Left renal cortex interstitium (tissue), 4 donors: ENCODE measurements at places on chromosomes 11 and 22. TPM values are rescaled to one million over a fixed set of nuclear protein-coding genes. Genes with fewer than 3 reads are reported as not detected.

The OR4D5 gene
- not detected for polyA plus RNA-seq

The SPON1 gene
- polyA plus RNA-seq = 90.5 TPM

The RIMBP3C gene
- 0.39 TPM for polyA plus RNA-seq

DNA sequence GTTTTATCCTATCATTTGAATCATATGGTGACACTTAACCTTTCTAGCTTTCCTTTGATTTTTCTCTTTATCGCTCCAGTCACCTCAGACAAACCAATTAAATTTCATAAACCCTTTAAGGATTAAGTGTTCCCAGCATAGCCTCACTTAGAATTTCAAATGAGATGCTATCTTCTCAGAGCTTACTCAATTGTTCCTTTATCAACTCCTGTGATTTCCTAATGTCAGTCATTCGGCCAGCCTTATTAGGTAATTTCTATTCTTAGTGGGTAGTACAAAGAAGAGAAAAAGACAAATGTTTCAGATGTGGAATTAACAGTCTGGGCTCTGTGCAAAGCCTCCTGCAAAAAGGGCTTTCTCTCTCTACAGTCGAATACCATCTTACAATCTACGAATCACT lies 77.1 kb upstream of the CCDC90B start:
- DNase-seq = no peak

GRCh38 chr11:117535201-117535849 lies 207.7 kb downstream of the CEP164 start:
- no peak for DNase-seq

DNA sequence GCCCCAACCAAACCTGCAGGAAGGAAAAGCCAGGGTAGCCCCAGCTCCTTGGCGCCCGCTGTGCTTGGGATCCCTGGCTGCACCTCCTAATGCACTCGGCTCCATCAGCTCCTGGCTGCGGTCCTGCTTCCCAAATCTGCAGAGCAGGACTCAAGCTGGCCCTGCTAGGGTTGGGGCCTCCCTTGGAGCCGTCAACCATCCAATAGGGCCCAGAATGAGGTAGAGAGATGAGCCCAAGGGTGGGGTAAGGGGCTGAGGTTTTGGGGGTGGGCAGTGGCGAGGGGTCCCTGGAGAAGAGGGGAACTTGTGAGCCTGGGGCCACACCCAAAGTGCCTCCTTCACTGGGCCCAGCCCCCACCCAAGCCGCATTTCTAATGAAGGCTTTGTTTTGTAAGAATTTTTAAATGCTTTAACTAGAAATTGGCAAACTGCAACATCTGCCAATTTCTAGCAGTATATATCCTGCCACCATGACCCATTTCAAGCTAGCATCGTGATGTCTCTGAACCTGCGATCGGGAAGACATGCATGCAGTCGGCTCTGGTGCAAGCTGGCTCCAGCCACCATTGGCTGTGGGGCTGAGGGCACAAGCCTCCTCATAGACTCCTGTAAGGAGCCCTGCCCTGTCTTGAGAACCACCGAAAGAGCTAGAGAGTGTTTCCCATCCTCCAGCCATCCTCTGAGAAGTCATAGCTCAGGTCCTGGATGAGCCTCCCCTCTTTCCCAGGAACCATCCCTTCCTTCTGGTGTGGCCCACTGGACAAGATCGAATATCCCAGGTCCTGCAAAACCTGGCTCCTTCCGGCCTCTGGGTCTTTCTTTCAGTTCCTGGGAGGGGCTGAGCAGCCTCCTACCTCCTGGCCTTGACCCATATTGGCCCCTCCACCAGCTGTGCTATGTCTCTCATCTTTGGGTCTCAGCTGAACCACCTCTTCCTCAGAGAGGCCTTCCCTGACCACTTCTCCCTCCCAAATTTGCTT lies 15.5 kb downstream of the C1QTNF6 start:
- no peak for DNase-seq

DNA sequence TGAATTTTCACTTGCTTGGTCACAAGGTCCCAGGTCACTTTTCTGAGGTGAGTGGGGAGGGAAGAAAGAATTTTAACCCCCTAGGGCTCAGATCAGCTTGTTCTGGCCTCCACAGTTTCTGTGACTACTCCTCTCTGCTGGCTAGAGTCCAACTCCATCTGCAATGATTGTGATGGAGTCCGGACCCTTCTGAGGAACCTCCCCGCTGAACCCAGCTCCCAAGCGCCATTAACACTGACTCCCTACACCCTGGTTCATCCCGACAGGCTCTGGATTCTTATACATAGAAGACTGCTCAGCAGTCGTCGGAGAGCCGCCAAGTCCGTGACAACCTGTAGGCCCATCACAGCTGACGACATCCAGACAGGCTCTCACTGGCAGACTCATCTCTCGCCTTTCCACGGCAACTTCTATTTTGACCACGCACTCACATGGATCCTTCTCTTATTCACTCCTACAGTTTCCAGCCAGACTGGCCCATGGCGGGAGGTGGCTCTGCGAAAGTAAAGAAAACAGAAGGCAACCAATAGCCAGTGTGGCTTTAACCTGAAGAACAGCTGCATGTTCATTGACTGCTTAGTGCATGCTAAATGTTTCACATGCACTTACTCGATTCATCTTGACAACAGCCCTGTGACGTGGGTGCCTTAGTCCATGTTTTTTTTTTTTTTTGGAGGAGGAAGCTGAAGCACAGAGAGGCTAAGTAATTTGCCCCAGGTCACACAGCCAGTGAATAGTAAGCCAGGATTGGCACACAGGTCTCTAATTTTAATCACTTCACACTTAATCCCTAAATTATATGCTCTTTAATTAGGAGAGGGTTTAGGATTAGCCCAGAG lies 68.0 kb upstream of the PRDM11 start:
- no peak for DNase-seq

- DNase-seq = no peak
Observed at GRCh38 chr11:63893355-63893754, 23.6 kb downstream of the RCOR2 start.
